ENCODE measurements at places on chromosomes 12 and 14.
A peak's percentile ranks its signal among the peaks of the same experiment; 100 is the strongest.

GRCh38 chr14:99315197-99315596 is 43.2 kb upstream of the BCL11B start:
- DNase-seq = no peak

DNA sequence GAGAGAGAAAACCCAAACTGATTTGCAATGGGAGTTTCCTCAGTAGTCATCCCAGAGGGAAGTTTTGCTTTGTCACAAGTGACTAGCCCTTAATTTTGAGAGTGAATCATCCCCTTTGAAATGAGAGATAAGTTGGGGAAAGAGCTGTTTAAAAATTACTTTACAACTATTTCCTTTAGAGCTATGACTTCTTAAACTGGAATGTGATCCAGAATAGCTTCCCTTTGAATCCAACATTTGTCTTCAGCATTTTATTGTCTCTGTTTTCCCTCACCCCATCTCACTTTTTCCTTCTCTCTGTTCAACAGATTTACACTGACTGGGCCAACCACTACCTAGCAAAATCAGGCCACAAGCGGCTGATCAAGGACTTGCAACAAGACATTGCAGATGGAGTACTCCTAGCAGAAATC is 109.3 kb downstream of the NAV3 start:
- peak; percentile 73 for DNase-seq

DNA sequence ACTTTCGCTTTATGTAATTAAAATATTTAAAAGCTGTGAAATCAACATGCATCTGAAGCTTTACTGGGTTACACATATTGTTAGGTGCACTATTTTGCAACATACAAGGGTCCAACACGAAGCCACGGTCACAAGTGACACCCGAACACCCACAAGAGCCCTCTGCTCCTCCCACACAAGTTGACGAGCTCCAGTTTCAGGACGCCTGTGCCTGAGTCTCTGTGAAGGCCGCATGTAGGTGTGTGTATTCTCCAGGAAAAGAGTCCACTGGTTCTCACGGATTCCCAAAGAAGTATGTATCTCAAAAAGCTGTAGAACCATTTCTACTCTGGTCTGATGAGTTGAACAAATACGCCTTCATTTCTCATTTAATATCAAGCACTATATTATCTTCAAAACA is 12.0 kb downstream of the SLC15A4 start:
- DNase-seq = no peak

GRCh38 chr12:51600721-51601120 is 9.7 kb downstream of the SCN8A start:
- no peak for DNase-seq

DNA sequence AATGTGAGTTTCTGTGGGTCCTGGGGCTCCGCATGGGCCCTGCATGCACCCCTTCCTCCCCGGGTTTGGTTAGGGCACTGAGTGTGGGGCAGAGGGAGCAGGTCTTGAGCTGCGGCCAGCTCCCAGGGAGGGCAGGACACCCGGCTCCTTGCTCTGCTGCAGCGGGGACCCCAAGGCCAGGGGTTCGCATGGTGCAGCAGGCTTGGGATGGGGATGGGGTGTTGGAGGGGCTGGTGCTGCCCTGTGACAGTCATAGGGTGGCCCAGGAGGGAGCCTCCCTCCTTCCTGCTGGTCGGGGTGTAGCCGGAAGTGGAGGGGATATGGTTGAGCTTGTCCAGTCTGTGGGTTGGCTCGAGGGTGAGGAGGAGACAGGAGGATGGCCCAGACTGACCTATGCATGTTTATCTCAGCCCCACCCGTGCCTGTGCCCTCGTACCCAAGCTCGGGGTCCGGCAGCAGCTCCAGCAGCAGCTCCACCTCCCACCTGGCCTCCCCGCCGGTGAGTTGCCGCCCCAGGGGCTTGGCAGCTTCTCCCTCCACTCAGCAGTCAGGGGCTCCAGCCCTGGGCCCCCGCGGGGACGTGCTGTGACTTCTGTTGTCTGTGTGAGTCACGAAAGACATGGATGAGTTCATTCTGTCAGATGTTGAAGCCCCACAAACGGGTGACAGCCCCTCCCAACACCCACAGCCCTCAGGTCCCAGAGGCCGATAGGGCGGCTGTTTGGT is 16.0 kb downstream of the ULK1 start:
- DNase-seq = no peak

GRCh38 chr14:58026967-58027366 is 125.0 kb downstream of the ARMH4 start:
- DNase-seq = no peak

GRCh38 chr12:101207086-101207780 is 2.8 kb downstream of the SLC5A8 start:
- DNase-seq = no peak

DNA sequence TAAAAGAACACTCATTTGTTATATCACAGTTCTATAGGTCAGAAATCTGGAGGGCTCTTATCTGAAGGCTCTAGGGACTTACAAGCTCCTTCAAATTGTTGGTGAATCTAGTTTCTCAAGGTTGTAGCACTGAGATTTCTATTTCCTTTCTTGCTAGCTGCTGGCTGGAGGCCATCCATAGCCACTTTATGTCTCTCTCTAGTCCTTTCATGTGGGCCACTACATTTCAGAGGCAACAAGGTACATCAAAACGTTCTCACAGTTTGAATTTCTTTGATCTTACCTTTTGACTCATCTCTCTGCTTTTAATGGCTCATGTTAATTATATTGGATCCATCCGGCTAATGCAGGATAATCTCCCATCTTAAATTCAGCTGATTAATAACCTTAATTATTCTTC is 286.8 kb downstream of the DIO2 start:
- no peak for DNase-seq

- no peak for DNase-seq
Measured at GRCh38 chr12:98253207-98254037, 262.0 kb upstream of the TMPO start.

GRCh38 chr12:113467142-113467501 is 4.5 kb downstream of the LHX5 start:
- no peak for DNase-seq

GRCh38 chr12:20525064-20525610 is 156.8 kb downstream of the PDE3A start:
- DNase-seq = no peak

DNA sequence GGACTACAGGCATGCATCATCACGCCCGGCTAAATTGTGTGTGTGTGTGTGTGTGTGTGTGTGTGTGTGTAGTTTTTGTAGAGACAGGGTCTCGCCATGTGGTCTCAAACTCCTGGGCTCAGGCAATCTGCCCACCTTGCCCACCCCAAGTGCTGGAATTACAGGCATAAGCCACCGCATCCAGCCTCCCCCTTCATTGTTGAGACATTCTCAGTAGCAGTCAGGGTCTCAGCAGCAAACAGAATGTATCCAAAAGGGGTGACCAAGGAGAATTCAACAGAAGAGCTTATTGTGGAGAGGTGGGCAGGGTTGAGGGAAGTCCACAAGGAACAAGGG is 37.3 kb upstream of the PLEKHG6 start:
- no peak for DNase-seq

GRCh38 chr12:26226122-26226521 is 30.7 kb downstream of the SSPN start:
- DNase-seq = no peak

DNA sequence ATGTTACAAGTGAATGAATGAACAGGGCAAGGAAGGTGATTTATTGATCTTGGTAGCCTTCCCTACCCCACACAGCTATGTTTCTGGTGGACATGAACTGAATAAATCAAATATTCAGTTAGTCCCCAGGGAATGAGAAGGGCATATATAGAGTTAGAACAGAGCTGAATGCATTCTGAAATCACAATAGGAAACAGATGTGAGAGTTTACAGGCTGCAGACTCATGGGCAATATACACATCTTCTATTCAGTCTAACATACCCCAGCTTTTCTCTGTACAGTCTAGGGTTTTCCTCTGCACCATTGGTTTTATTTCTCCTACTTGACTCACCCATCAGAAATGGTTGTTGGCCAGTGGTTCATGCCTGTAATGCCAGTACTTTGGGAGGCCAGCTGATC is 7.3 kb upstream of the STX2 start:
- DNase-seq = no peak

GRCh38 chr12:101051901-101052550 is 158.0 kb downstream of the SLC5A8 start:
- DNase-seq = peak; percentile 90

GRCh38 chr14:55075628-55076175 is 24.3 kb downstream of the MAPK1IP1L start:
- DNase-seq = no peak

- DNase-seq = no peak
Measured at GRCh38 chr14:87179936-87180335, 813.0 kb downstream of the GALC start.

GRCh38 chr14:74202113-74202512 is 37.1 kb upstream of the VSX2 start:
- no peak for DNase-seq

GRCh38 chr12:52139579-52140062 is 52.2 kb downstream of the KRT80 start:
- DNase-seq = no peak

DNA sequence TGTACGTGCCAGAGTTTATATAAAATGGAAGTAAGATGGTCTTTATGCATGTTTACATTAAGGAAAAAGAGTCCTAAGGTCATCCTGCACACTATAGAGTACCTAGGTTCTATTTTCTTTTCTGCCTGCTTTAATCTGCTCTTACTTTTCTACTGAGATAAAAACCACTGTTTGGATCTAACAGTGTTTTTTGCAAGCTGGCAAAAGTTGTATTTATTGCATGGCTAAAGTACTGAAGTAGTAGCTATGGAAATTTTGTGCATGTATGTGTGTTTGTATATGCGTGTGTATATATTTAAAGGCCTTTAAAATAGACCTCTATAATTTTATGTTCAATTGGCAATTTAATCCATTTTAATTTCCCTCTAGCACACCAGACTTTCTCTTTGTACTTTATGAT is 98.3 kb upstream of the CPSF6 start:
- DNase-seq = no peak

GRCh38 chr12:39368096-39368495 is 74.8 kb downstream of the KIF21A start:
- no peak for DNase-seq

- DNase-seq = no peak
Measured at GRCh38 chr14:101557811-101558738, 3.2 kb upstream of the DIO3 start.

Measured in AG09309 (cell line).